Hematopoietic multipotent progenitor cell treated with erythropoietin and hydrocortisone succinate and interleukin-3 and kit ligand, for 4 days (in vitro differentiated cells): ENCODE measurements at places on chromosomes 13 and 19.
A peak's percentile ranks its signal among the peaks of the same experiment; 100 is the strongest.

GRCh38 chr13:113813749-113814434, 50.0 kb downstream of the GAS6 start:
- no peak for DNase-seq

- DNase-seq: peak; percentile 8
Measured at GRCh38 chr13:29125934-29126424, 305.8 kb downstream of the MTUS2 start.

- DNase-seq: no peak
Measured at GRCh38 chr13:32751340-32751739, 165.1 kb downstream of the PDS5B start.

GRCh38 chr13:100944791-100945345, 270.3 kb upstream of the TMTC4 start:
- DNase-seq: no peak

GRCh38 chr13:42354241-42355091, 82.5 kb downstream of the AKAP11 start:
- DNase-seq: peak; percentile 15

- DNase-seq: no peak
Measured at GRCh38 chr13:74662905-74663304, 528.7 kb upstream of the KLF12 start.

- no peak for DNase-seq
Measured at GRCh38 chr13:30289533-30289932, 17.8 kb downstream of the KATNAL1 start.

GRCh38 chr13:37899753-37900152, 30.2 kb upstream of the TRPC4 start:
- no peak for DNase-seq

DNA sequence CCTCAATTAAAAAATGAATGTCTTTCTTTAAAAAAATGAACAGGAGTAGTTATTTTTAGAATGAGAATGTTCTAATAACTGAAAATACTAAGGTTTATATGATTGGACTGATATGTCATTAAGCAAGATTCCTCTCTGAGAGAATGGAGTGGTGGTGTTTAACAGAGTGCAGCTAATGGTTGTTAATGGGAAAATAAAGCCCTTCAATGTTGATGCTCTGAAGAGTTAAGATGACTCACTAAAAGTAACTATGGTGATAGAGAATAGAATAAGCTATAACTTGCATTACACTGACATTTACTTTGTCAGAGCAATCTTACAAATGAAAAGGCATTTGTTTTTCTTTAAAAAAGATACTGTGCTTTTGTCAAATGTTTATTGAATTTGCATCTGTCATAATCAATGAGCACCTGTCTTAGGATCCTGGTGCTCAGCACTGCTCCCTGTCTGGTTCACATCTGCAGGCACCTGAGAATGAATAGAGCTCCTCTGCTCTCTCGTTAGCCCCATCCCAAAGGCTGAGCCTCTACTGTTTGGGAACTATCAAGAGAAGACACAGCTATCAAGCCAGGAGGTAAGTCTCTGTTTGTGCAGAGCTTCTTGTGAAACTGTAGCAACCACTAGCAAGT, 15.1 kb downstream of the PABPC3 start:
- no peak for DNase-seq

- peak; percentile 70 for DNase-seq
Measured at GRCh38 chr13:48656608-48657007, 2.9 kb downstream of the CYSLTR2 start.

GRCh38 chr13:97495678-97496077, 61.7 kb downstream of the RAP2A start:
- DNase-seq: no peak

- peak; percentile 80 for DNase-seq
Measured at GRCh38 chr19:8654591-8655339, 24.3 kb downstream of the NFILZ start.

DNA sequence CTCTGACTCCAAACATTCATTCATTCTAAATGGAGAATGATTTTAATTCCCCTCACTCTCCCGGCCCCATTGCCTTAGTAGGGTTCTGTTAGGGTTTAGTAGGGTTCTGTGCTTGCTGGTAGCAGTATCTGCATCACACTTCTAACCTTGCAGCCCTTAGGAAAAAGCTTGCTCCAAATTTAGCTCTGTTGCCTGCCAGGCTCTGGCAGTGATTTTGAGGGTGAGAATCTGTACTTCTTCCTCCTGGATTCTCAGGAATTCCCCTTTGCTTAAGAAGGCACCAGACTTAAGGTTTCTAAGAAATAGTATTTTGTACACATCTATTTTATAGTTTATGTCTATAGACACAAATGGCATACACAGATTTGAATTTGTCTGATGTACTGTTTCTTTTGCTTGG, 14.7 kb downstream of the B3GLCT start:
- DNase-seq: no peak

DNA sequence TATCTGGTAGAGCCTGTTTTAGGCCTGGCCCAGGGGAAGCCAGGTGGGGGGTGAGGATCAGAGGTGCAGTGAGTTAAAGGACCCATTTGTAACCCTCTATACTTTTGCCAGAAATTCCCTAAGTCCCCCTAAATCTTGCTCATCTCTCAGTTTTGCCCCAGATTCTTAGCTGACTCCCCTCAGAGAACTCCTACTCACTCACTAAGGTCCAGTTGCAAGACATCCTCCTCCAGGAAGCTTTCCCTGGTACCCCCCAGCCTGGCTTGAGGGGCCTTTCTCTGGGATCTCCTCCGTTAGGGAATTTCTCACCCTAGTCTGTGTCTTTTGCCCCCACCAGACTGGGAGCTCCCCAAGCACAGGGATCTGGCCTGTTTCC, 1.9 kb downstream of the TSKS start:
- no peak for DNase-seq

DNA sequence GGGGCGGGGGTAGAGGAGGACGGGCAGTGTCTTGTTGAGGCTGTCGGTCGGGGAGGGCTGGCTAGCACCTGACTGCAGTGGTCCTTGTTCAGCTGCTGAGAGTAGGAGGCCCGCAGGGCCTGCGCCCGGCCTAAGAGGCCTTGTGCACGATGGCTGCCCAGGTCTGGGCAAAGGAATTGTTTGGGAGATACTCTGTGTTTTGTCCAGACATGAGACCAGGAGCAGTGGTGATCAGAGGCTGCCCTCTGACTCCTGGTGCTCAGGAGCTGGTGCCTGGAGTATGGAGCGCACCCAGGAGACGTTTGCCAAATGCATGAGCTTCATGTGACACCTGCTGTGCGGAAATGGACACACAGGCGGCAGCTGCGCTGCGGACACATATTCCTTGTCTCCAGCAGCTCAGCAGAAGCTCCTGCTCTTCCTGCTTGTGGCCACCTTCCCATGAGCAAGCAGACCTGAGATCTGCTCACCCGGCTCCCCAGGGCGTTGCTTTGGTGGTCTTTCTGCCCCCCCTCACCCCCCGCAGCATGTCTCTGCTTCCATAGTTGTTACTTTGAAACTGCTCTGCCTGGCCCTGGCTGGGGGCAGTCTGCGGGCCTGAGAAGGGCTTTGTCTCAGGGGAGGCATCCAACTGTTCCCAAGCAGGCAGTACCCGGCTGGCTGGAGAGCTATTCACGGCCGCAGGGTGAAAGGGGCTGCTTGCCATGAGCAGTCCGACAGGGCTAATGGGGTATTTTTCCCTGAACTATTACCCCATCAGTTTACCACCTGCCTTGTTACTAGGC, 163.9 kb downstream of the TEX29 start:
- no peak for DNase-seq

- no peak for DNase-seq
Measured at GRCh38 chr13:50521831-50522149, 321.7 kb downstream of the DLEU7 start.

GRCh38 chr13:22227895-22228294, 557.0 kb downstream of the FGF9 start:
- peak; percentile 25 for DNase-seq

- DNase-seq: no peak
Measured at GRCh38 chr13:73850104-73850873, 283.9 kb downstream of the KLF12 start.

DNA sequence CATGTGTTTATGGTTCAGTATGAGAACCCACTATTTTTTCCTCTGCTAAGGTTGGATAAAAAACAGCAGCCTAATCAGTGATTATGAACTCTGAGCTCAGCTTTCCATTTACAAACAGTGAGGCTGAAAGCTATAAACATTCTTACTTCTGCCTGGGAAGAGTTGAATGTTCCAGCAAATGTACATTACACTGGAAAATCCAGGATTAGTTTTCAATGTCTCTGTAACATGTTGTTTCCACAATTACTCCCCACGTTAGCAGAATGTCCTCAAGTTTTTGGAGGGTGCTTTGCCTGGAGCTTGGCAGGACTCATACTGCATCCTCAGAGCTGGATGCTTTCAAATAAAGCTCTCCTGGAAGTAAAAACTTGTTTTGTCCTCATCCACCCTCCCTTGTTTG, 150.4 kb downstream of the POSTN start:
- DNase-seq: no peak

DNA sequence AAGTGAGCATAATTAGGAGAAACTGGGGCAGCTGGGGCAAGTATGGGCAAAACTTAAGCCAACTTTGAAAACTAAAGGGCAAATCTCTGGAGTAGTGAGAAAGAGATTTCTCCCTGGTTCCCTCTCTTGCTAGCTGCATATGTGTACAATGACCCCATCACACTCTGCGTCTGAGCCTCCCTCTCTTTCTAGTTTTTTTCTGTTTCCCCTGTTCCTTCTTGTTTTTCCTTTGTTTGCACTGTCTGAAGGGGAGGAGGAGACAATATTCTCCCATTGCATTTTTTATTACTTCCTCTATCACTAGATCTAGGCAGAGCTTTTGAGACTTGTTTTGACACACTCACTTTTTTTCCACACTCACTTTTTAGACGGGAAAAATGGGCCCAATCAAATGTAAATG, 11.2 kb upstream of the CLDN10 start:
- DNase-seq: no peak

DNA sequence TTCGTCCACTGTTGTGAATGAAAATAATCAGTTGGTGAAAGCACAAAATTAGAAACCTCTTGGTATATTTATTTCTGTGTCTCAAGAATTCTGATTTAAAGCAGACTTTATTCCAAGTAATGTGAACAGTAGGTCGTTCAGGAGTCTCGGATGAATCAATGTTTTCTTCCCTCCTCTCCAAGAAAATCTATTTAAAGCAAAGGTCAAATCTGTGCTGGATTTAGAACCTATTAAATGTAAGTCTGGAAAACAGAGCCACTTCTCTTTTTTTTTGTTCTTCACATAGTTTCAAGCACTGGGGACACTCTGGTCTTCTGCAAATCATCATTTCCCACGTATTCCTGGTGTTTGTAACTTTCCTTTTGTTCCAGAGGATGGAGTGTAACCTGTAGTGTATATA, 312.7 kb downstream of the ATP8A2 start:
- DNase-seq: no peak

GRCh38 chr13:113152984-113153809, 5.3 kb upstream of the PROZ start:
- DNase-seq: peak; percentile 34

GRCh38 chr19:21912654-21913053, 76.7 kb upstream of the ZNF43 start:
- DNase-seq: peak; percentile 4

DNA sequence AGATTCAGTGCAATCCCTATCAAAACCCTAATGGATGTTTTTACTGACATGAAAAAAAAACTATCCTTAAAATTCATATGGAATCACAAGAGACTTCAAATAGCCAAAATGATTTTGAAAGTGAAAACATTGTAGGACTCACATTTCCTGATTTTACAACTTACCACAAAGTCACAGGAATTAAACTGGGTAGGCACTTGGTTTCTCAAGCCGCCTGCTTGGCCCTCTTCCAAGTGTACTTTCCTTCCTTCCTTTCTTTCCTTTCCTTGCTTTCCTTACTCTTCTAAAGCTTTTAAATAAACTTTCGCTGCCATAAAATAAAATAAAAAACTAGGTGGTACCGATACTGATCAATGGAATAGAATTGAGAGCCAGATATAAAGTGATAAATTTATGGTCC, 21.0 kb upstream of the CD33 start:
- no peak for DNase-seq

DNA sequence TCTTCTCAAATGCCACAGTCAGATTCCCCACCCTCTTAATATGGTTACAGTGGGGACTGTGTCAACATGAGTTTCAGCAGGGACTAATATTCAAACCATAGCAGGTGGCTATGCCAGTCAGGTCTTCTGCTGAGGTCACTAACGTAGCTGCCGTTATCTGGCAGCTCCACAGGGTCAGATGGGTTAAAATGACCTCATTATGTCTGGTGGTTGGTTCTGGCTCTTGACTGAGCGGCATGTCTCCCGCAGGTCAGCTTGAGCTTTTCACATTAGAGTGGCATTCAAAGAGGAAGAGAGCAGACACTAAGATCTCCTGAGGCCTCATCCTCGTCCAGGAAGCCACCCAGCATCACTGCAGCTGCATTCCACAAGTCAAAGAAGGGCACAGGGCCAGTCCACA, 21.4 kb upstream of the IPO5 start:
- no peak for DNase-seq

GRCh38 chr19:918481-919198, 1.5 kb downstream of the KISS1R start:
- no peak for DNase-seq

DNA sequence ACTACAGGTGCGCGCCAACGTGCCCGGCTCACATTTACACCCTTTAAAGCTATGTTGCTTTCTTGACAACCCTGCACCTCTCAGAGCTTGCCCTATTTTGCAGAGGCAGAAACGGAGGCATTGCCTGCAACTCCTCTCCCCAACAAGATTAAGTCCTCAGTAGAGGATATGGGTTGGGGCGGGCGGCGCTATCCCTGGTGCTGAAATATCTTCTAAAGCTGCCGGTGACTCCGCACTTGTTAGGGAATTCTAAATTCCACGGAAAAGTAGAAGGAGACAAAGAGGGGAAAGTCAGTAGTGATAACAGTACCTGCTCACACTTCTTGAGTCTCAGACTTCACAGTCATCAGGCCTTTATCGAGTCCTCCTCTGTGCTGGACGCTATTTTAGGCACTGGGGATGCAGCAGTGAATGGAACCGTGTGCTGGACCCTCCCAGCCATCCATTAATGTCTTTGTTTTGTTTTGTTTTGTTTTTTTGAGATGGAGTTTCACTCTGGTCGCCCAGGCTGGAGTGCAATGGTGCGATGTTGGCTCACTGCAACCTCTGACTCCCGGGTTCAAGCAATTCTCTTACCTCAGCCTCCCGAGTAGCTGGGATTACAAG, 18.0 kb downstream of the SLC5A5 start:
- DNase-seq: peak; percentile 65

- no peak for DNase-seq
Measured at GRCh38 chr19:2392366-2392765, 32.3 kb downstream of the TMPRSS9 start.
